Transverse colon (tissue), 4 donors: ENCODE measurements at places on chromosomes 4 and X.
A peak's percentile ranks its signal among the peaks of the same experiment; 100 is the strongest.

DNA sequence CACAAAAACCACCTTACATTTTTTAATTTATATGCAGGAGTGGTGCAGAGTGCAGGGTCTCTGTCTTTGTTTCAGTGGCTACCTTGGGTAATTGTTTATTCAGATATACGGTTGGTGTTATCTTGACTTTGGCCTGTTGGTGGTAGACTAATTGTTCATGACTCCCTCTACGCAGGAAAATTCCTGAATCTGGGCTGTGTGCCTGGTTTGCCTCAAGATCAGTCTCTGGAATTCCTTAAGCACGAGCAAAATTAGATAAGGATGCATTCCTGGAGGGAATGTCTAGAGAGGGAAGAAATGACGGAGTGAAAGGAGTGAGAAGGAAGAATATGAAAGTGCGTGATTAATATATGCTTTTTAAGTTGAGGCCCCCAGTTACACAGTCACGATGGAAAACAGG lies 576.9 kb upstream of the PCDH10 start:
- H3K4me1 ChIP-seq = no peaks in the 10 kb centered on the region
- DNase-seq = no peak
- H3K4me3 ChIP-seq = no peak overlapping the region
- no peaks in the 10 kb centered on the region for H3K27me3 ChIP-seq

GRCh38 chr4:4396628-4397440 lies 9.9 kb downstream of the NSG1 start:
- DNase-seq = no peak
- peaks cover 30% of the 10 kb centered on the region for H3K27me3 ChIP-seq
- H3K36me3 ChIP-seq = no peaks in the 10 kb centered on the region
- no peak overlapping the region for H3K27ac ChIP-seq
- no peak overlapping the region for H3K4me3 ChIP-seq
- H3K4me1 ChIP-seq = no peaks in the 10 kb centered on the region

GRCh38 chr4:20809812-20810211 lies 109.6 kb downstream of the PACRGL start:
- no peaks in the 10 kb centered on the region for H3K27me3 ChIP-seq
- H3K4me3 ChIP-seq = no peak overlapping the region
- H3K36me3 ChIP-seq = no peaks in the 10 kb centered on the region
- DNase-seq = no peak
- no peaks in the 10 kb centered on the region for H3K4me1 ChIP-seq
- H3K27ac ChIP-seq = no peak overlapping the region

- no peak overlapping the region for H3K27ac ChIP-seq
- no peak for DNase-seq
- no peaks in the 10 kb centered on the region for H3K36me3 ChIP-seq
These were observed 303.7 kb upstream of the MAGEB2 start for GRCh38 chrX:29911673-29912072.

DNA sequence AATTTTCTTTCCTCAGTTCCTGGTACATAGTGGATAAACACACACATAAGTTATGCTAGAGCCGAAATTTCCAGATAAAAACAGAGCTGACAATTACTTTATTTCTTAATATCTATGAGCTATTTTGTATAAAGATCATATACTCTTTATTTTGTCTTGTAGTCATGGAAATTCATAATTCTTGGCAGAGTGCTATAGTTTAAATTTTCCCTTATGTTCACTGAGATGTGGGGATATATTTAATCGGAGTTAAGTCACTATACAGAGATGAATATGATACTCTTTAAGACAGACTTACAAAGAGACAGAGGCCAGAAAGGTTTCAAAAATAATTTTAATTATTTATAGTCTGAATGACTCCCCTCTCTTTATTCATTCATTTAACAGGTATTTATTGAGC lies 89.7 kb downstream of the PPEF1 start:
- no peak for DNase-seq
- no peaks in the 10 kb centered on the region for H3K36me3 ChIP-seq
- no peak overlapping the region for H3K4me3 ChIP-seq
- H3K4me1 ChIP-seq = no peaks in the 10 kb centered on the region

DNA sequence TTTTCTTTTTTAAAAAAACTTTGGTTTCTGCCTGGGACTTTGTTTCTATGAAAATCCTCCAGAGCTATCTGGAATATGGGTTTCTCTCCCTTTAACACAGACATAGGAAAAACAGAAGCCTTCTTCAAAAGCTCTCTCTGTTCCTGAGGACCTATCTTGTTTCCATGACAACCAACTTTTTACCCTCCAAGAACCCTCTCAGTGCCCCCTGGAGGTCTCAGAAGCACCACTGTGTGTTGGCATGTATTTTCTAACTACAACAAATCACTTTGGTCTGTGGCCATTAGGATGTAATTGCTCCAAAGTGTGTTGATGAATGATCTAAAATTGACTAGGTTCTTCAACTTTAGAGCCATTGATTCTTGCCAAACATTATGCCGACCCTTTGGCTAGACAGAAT lies 1331.6 kb downstream of the ADGRL3 start:
- H3K27ac ChIP-seq = no peak overlapping the region
- no peaks in the 10 kb centered on the region for H3K36me3 ChIP-seq
- H3K27me3 ChIP-seq = no peaks in the 10 kb centered on the region
- H3K4me1 ChIP-seq = peaks cover 7% of the 10 kb centered on the region
- DNase-seq = no peak
- no peak overlapping the region for H3K4me3 ChIP-seq

DNA sequence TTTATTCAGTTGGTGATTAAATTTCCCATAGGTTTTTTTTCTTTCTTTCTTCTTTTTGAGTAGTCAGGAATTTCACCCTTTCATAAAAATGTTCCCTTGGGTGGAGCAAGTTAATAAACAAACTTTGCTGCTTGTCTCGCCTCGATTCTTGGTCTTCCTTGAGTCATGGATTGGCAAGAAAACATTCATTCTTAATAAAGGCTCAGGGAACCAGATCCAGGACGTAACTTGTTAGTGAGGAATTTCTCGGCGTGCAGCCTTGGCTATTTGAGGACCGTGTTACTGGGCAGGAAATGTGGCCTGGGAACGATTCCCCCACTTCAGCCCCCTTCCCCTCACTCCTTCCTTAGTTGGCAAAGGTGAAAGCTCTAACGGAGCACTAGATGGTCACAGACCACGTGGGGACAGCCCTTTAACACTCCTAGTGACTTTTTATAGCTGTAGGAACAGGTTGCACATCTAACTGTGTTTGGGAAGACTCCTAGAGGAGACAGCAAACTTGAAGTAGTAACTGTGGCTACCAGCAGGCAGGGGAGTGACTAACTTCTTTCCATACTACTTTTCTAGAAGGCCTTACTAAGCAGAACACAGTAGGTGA lies 106.8 kb downstream of the UCHL1 start:
- H3K36me3 ChIP-seq = no peaks in the 10 kb centered on the region
- H3K27ac ChIP-seq = peak overlapping the region; percentile 38
- H3K4me1 ChIP-seq = peaks cover 18% of the 10 kb centered on the region
- H3K27me3 ChIP-seq = peaks cover 6% of the 10 kb centered on the region

DNA sequence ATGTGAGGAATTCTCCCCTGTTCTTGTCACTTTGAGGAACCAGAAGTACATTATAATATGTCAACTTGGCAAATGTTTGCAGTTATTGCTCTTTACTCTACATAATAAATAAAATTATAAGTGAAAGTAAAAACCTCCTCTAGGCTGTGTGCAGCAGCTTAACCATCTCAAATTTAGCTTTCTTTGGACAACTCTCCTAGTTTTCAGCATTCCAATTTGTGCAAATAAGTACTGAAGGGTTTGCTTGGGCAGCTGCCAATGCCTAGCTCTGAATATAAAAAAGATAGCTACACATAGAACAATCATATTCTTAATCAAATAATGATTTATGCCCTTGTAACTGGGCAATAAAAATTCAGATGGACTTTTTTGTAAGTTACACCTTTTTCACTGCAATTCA lies 82.5 kb downstream of the GASK1B start:
- H3K27me3 ChIP-seq = no peaks in the 10 kb centered on the region
- DNase-seq = no peak
- H3K36me3 ChIP-seq = no peaks in the 10 kb centered on the region
- H3K4me1 ChIP-seq = no peaks in the 10 kb centered on the region

DNA sequence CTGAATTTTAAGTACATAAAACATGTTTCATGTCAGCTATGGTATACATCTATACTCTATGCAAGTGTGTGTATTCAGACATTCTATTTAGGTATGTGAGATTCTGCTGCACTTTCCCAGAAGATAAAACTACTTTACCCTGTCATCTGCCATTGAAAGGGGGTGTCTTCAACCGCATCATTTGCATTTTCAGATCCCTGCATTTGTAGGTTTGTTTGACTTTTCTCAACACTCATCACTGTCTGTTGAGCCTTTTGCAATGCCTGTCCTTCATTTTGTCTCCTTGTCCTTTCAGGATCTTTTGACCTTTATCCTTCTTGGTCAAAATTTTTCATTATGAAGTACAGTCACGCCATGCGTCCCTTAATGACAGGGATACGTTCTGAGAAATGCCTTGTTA lies 103.5 kb downstream of the TMA16 start:
- H3K27ac ChIP-seq = no peak overlapping the region
- DNase-seq = no peak
- no peaks in the 10 kb centered on the region for H3K36me3 ChIP-seq

GRCh38 chr4:140568507-140569306 lies at the start of gene UCP1:
Gene UCP1 (minus strand): TSS chr4:140568961. CDS start chr4:140568729, 232 bp downstream.
- peaks cover 16% of the 10 kb centered on the region for H3K4me1 ChIP-seq
- H3K36me3 ChIP-seq = no peaks in the 10 kb centered on the region
- peak within 1 kb of the TSS; percentile 22 for H3K4me3 ChIP-seq
- peak; percentile 19 for DNase-seq

DNA sequence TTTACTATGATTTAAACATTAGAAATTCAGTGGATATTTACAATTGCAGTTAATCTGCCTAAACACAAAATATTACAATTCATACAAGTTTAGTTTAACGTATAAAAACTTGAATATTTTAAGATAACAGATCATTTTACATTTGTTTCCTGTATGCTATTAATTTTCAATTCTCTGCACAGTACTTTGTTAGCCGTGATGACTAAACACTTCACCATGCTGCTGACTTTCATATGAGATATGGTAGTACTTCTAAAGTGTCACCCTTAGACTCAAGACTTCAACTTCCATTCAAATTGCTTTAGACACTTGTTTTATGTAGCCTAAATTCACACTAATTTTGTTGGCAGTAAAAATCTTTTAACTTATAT lies 1646.4 kb upstream of the ADGRL3 start:
- H3K27me3 ChIP-seq = no peaks in the 10 kb centered on the region
- H3K36me3 ChIP-seq = no peaks in the 10 kb centered on the region
- no peak overlapping the region for H3K27ac ChIP-seq

DNA sequence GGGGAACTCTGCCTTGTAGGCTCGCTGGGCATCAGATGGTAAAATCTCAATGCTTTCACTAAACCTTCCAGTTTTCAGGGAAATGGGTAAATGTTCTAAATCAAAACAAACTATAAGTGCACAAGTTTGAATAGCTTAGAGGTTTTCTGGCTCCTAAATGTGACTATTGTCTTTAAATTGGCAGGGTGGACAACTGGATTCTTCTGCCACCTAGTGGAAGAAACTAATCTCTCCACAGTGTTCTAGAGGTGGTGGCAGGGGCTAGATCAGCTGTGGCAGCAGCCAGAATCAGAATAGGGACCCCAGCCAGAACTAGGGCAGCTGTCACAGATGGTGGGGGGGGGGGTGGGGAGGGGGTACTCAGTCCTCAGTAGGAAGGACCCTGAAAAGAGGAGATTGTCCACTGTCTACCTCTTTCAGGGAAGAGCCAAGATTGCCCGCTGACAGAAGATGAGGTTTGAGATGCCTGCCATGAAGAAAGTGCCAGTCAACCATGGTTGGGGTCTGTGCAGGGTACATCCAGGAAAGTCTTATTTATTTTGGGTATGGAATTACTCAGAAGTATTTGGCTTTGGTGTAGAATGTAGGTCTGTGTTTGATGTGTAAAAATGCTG lies 201.4 kb downstream of the CCNG2 start:
- no peak overlapping the region for H3K27ac ChIP-seq
- H3K4me3 ChIP-seq = no peak overlapping the region
- H3K27me3 ChIP-seq = no peaks in the 10 kb centered on the region
- no peaks in the 10 kb centered on the region for H3K4me1 ChIP-seq

- H3K4me1 ChIP-seq = no peaks in the 10 kb centered on the region
- no peak for DNase-seq
- H3K36me3 ChIP-seq = no peaks in the 10 kb centered on the region
- H3K4me3 ChIP-seq = no peak overlapping the region
- H3K27ac ChIP-seq = no peak overlapping the region
- no peaks in the 10 kb centered on the region for H3K27me3 ChIP-seq
These were observed 15.3 kb downstream of the TENM3 start for GRCh38 chr4:182258441-182259000.

GRCh38 chrX:39774774-39775328 lies 322.9 kb downstream of the BCOR start:
- H3K36me3 ChIP-seq = no peaks in the 10 kb centered on the region
- H3K27ac ChIP-seq = no peak overlapping the region
